Pancreas (tissue), 10 donors: ENCODE measurements at places on chromosomes 3 and 15. TPM values are rescaled to one million over a fixed set of nuclear protein-coding genes. Genes with fewer than 3 reads are reported as not detected.

DNA sequence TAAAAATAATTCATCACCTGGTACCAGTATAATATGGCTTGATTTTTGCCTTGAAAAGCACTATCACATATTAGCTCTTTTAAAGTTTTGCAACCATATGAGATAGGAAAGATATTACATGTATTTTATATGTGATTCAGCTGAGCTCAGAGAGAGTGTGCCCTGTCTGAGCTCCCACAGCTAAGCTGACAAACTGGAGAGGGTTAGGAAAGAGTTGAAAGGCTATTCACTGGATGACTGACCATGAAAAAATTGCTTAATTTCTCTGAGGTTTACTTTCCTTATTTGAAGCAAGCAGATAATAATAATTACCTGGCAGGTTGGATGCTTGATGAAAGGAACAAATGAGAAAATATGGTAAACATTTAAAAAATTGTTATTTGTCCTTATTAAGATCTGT is 97.4 kb upstream of the CCDC80 start:
- H3K36me3 ChIP-seq = no peaks in the 10 kb centered on the region
- H3K4me3 ChIP-seq = no peak overlapping the region
- no peaks in the 10 kb centered on the region for H3K27me3 ChIP-seq
- no peak for DNase-seq
- no peaks in the 10 kb centered on the region for H3K4me1 ChIP-seq

- H3K27ac ChIP-seq = peak overlapping the region; percentile 96
- H3K36me3 ChIP-seq = no peaks in the 10 kb centered on the region
- H3K4me3 ChIP-seq = no peak overlapping the region
- H3K4me1 ChIP-seq = peaks cover 4% of the 10 kb centered on the region
- DNase-seq = no peak
Measured at GRCh38 chr15:45167631-45168205, 20.0 kb downstream of the SHF start.

- no peaks in the 10 kb centered on the region for H3K27me3 ChIP-seq
- H3K4me1 ChIP-seq = no peaks in the 10 kb centered on the region
- no peak overlapping the region for H3K27ac ChIP-seq
- no peak overlapping the region for H3K4me3 ChIP-seq
Measured at GRCh38 chr15:33720952-33721351, 247.3 kb upstream of the CHRM5 start.

- DNase-seq = peak; percentile 37
- H3K36me3 ChIP-seq = no peaks in the 10 kb centered on the region
- peak overlapping the region; percentile 42 for H3K27ac ChIP-seq
- peaks cover 14% of the 10 kb centered on the region for H3K4me1 ChIP-seq
Measured at GRCh38 chr3:169305460-169305859, 358.1 kb downstream of the MECOM start.

GRCh38 chr15:98321896-98322295 is 326.4 kb upstream of the IGF1R start:
- H3K4me1 ChIP-seq = no peaks in the 10 kb centered on the region
- H3K27me3 ChIP-seq = no peaks in the 10 kb centered on the region
- no peak for DNase-seq
- H3K4me3 ChIP-seq = no peak overlapping the region

Gene SENP7
- 7.0 TPM for total RNA-seq
